Daoy (cell line): ENCODE measurements at places on chromosomes 12 and 14.

- no peak for DNase-seq
Measured at GRCh38 chr14:65070471-65070976, 31.8 kb downstream of the MAX start.

GRCh38 chr14:99262977-99263448 is 9.0 kb downstream of the BCL11B start:
- DNase-seq: no peak

DNA sequence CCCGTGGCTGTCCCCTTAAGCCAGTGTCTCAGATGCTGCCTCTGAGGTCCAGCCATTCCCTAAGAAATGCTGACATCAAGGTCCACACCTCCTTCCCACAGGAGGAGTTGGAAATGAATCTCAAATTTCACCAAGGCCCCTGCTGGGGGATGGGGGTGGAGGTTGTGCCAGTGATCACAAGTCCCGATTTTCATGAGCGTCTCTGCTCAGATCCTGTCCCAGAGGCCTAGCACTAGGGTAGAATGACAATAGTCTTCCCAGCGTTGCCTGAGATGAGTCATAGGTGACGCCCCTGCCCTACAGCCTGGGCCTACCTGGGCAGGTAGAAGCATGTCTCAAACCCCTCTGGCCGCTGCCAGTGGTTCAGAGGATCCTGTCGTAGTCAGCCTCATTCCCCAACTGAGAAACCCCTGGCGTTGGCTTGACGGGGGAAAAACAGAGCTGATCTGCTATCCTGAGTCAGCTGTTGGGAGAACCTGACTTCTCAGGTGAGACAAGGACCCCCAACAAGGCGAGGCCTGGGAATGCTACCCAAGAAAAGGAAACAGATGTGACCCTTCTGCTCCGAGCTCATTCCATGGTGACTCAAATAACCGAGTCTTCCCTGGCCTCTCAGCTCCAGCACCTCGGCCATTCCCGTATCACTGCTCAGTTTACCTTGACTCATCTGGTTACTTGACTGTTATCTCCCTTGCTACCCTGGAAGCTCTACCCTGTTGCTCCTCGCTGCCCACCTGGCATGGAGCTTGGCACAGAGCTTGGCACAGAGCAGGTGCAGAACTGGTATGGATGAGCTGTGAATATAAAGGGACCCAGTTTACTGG is 21.8 kb upstream of the SPPL3 start:
- no peak for DNase-seq

GRCh38 chr14:104690861-104691455 is 1.5 kb downstream of the INF2 start:
- DNase-seq: no peak

DNA sequence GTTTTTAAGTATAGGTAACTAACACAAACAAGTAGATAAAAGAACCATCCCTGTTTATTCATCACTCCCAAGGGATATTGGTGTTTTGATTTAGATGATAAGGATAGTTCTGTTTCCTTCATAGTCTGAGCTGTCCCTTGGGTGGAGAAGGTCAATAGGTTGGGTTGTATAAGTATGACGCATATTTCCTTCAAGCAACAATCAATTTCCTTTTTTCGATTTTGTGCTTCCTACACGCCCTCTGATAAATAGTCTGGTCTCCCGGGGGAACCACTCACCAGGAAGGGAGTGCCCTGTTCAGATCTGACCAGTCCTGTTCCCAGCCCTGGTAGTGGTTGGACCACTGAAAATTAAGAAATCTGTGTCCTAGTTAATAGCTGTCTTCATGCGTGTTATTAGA is 378.8 kb upstream of the FAR2 start:
- DNase-seq: no peak

DNA sequence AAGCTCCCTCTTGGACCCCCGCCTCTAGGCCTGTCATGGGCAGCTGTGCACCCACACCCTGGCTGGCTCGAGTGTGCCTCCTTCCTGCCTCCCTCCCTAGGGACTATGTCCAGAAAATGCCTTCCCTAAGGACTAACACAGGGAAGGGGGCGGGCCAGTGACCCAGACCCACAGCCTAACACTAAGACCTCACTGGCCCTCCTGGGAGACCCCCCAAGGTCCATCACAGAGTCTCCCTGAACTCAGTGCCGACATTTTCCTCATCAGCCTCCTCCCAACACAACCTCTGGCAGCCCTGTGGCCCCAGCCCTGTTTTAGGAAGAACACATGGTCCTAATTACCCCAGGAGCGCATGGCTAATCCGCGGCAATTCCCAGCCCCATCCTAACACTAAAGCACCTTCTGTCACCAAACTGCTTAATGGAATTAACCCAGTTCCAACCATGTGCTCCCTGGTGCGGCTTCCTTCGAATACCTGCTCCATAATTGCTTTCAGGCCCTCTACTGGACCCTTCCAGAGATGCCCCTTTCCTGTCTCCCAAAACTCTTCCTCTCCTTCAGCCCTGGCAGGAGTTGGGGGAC is 5.6 kb downstream of the MSI1 start:
- DNase-seq: no peak
